Bronchial epithelial cell (primary cell): ENCODE measurements at places on chromosomes 2 and 18. TPM values are rescaled to one million over a fixed set of nuclear protein-coding genes. Genes with fewer than 3 reads are reported as not detected.

The GALNT14 gene
- total RNA-seq: 9.2 and 12.4 TPM in 2 replicates

DNA sequence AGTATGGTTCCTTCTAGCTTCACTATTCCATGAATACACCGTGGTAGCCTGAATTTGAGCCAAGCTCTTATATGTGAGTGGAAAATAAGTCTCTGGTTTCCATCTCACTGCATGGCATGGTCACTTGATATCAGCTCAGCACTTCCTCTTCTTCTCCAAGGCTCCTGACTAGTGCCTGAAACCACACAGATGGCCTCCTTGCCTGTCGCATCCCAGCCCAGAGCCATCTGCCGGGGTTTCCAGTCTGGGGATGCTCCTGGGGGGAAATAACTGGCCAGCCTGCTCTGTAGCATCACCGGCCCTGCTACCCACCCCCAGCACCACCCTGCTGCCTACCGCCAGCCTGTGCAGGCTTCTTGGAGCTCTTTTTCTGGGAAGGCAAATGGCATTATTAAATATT lies 7.7 kb upstream of the MARCHF4 start:
- no peak for DNase-seq

The FTCDNL1 gene
- 0.53 and 1.0 TPM in 2 replicates for total RNA-seq

DNA sequence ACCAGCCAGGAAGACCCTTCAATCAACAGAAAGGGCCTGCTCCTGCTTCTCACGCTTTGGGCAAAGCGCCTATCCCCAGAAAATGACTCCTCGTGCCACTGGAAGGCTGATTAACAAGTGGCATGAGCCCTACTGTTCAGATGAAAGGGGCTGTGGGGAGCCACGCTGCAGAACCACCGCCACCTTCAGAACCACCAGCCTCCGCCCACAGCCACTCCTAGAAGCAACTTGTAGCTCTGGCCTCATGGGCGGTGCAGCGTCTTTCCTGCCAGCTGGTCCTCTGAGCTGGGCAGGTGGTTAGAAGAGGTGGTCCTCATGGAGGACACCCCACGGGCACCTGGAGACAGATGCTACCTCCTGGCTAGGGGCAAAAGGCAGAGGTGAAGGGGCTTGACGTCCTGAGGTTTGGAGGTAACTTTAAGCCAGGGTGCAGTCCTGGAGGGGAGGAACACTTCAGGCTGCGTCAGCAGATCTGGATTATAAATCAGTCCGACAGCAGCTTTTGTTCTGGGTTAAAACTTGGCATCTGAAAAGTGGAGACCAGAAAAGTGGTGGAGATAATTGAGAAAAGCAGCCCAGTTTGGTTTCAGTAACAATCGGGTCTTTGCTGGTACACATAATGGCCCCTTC lies 861 bp upstream of the SEMA4C start:
- DNase-seq: no peak

The NGEF gene
- 0.53 and 6.1 TPM in 2 replicates for total RNA-seq

The DCDC2C gene
- total RNA-seq: not detected in 2 replicates
